AG20443 (cell line): ENCODE measurements at places on chromosomes 7 and 10.

DNA sequence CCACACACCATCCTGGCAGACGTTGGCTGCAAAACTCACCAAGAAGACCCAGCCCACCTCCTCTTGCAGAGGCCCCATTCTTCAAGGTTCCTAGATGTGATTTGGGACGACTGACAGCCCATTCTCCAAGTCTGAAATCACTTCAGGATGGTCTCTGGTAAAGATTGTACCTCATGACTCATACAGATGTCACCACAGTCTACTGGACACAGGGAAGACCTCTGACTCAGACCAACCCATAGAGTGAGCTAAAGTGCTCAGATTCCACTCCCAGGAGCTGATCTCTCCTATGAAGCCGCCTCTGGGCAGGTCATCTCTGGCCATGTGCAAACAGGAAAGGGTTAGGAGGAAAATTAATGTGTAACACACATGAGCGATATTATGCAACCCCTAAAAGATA, 102.4 kb upstream of the VWC2 start:
- DNase-seq: no peak

DNA sequence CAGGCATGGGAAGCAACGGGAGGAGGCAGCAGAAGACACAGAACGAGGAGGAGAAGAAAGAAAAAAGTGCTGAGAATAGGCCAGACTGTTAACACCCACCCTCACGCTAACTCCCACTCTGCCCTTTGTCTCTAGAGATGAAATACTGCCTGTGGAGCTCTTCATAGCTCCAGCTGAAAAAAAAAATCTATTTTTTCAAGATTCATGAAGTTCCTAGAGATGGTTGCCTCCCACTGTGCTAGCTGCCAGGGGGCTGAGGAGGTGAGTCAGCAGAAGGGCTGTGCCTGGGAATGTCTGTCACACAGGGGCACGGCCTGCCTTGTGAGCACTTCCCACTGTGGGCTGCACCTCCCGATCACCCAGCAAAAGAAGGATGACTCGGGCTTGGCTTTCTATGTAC, 144.5 kb downstream of the RNF216 start:
- DNase-seq: peak; percentile 96

- DNase-seq: no peak
Observed at GRCh38 chr7:121204537-121204936, 124.3 kb upstream of the WNT16 start.

DNA sequence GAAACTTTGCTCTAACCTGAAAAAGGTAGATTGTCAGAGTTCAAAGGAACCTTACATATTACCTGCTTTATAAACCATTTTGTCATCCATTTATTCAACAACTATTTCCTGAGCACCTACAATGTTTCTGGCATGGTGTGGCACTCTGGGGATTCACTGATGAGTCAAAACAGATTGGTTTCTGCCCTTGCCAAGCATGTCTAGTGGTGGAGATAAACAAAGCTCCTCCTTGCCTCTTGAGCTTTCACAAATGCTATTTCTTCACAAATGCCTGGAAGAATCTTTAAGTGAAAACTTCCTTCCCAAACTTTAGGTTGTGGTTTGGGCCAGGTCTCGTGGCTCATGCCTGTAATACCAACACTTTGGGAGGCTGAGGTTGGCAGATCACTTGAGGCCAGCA, 85.1 kb upstream of the RELN start:
- DNase-seq: no peak

GRCh38 chr7:144436500-144436899, 33.0 kb upstream of the NOBOX start:
- DNase-seq: no peak

GRCh38 chr7:14144538-14144937, 155.1 kb upstream of the ETV1 start:
- no peak for DNase-seq

- peak; percentile 51 for DNase-seq
Observed at GRCh38 chr7:12067156-12067831, 143.8 kb upstream of the TMEM106B start.

- no peak for DNase-seq
Observed at GRCh38 chr7:117025891-117026290, 72.6 kb downstream of the ST7 start.

DNA sequence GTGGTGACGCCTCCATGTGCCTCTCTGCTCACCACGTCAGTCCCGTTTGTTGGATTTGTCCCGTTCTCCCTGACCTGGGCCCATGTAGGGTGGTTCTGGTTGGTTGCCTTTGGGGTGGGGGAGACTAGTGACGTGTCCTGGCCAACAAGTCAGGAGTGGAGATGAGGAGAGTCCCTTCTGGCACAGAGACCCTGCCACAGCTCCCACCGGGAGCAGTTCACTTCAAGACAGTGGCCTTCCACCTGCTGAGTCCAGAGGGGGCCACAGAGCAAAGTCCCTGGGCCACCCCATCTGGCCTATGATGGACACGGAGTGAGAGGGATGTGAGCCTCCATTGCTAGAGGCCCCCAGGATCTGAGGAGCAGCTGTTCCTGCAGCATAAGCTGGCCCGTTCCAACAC, 405.6 kb downstream of the TCERG1L start:
- DNase-seq: no peak

- DNase-seq: peak; percentile 74
Observed at GRCh38 chr10:91511549-91512330, 101.6 kb downstream of the HECTD2 start.

DNA sequence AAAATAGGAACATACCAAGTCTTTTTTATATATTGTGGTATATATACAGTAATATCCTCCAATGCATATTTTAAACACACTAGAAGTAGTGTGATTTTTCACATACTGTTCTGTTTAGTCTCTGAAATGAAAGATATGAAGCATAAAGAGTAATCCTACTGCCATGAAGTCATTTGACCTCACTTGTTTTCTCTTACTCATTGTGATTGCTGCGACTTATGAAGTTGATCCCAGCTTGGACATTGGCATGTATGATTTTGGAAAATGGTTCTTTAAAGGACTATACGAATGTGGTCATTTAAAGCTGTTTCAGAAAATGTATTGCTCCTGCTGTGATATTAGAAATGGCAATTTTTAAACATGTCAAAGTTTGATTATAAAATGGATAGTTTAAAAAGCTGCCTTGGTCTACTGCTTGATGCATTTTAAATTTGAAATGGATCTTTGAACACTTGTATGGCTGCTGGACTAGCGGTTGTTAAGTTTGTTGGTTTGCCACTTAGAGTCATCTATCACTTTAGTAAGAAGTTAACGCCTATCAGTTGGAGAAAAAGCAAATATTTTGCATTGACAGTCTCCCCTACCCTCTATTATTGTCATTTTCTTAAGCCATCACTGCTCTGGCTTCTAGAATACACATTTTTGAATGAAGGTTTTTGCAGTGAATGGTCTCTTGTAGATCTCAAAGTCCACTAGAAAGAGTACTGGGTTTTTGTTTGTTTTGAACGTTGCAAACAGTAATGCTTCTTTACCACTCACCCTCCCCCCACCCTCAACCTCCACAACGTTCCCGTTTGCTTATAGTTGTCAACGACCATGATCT, 881 bp upstream of the PCGF5 start:
- no peak for DNase-seq

DNA sequence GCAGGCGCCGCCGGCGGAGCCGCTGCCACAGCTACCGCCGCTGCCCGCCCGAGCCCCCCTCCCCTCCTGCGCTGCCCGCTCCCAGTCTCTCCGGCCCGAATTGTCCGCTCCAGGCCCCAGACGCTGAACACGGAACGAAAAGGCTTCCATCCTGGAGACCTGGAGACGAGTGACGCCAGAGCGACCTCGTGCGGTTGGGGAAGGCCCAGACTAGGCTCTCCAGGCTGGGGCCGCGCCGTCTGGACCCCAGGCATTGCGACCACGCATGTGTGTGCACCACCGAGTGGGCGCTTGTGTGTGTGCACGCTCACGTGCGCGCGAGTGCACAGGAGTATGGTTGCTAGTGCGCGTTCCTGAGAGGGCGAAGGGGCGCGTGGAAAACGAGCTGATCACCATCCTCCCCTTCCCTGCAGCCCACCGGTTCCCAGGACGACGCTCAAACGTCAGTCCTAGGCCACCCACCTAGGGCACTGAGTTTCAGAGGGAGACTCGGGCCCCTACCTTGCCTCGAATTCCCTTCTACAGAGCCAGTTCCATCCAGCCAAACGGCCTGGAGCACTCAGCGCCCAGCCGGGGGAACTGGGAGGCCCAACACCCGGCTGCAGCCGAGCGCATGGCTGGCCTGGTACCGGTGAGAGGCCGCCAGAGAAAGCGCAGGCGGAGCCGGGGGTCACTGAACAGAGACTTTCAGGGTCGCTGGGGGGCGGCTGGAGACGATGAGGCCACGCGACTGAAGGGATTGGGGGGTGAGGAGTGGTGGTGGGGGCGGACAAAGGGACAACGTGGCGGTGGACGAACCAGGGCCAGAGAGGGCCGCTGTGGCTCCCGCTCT, 11.6 kb downstream of the LBX1 start:
- DNase-seq: peak; percentile 61
